ENCODE measurements at places on chromosomes 3 and 15. TPM values are rescaled to one million over a fixed set of nuclear protein-coding genes. Genes with fewer than 3 reads are reported as not detected.

The TUSC7 gene
- total RNA-seq = not detected

The LRRIQ4 gene
- not detected for total RNA-seq

The GRK7 gene
- total RNA-seq = not detected

The SH3GL3 gene
- 0.16 TPM for total RNA-seq

The DIPK2A gene
- total RNA-seq = 118 TPM

The CRABP1 gene
- total RNA-seq = not detected

The PTPN9 gene
- total RNA-seq = 16.1 TPM

The ECE2 gene
- total RNA-seq = not detected

The MAGI1 gene
- total RNA-seq = 11.3 TPM

The PRTG gene
- 0.47 TPM for total RNA-seq

The ELL3 gene
- 10.7 TPM for total RNA-seq

The AQP9 gene
- total RNA-seq = not detected

The MESP2 gene
- 1.9 TPM for total RNA-seq

The PCCB gene
- total RNA-seq = 36.9 TPM

The DNAH1 gene
- 4.8 TPM for total RNA-seq

The SH2D7 gene
- not detected for total RNA-seq

The TP53BP1 gene
- 81.7 TPM for total RNA-seq

The CLDN16 gene
- total RNA-seq = not detected

The NUDT16 gene
- 14.9 TPM for total RNA-seq

The KCNAB1 gene
- total RNA-seq = under 0.01 TPM

The VIPR1 gene
- not detected for total RNA-seq

The TMEM207 gene
- total RNA-seq = not detected

The WDR93 gene
- 0.16 TPM for total RNA-seq

Measured in bronchial smooth muscle cell (primary cell).